ENCODE measurements at places on chromosomes 12 and 14.

DNA sequence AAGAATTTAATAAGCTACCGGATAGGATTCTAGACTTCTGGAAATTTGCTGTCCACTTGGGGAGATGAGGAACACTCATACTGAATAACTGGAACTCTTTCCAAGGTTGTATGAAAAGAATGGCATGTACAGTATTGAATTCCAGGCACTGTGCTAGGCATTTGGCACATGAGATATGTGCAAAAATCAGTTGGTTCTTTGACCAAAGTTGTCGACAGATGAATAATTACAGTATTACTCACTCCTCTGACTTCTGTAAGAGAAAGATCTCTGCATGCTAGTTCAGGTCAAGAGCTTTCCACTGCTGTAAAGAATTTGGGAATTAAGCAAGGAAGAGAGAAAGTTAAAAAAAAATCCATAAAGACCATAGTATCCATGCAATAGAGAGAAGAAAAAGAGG is 764.7 kb downstream of the BCL11B start:
- DNase-seq: no peak

DNA sequence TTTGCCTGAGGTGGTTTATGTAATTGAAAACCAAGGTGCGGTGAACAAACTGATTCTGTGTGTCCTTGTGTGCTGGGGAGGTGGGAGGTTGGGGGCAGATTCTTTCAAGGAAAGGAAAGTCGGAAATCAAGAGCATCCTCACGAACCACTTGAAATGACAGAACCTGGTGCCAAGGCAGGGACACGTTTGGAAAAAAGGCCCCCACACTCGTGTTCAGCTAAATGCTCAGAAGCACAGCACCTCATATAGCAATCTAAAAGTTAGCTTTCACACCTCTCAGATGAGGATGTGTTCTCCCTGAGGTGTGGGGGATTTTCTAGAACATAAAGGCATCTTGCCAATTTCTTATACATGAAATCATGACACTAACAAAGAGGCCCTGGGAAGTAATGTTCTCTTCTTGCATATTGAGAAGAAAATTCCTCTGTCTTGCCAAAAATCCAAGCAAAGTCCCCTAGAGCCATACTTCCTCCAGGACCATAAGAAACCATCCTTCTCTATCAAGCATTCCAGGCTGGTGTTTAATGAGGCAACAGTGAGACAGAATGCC is 119.6 kb downstream of the PLXNC1 start:
- DNase-seq: no peak

- DNase-seq: no peak
These were observed 17.0 kb upstream of the SRSF5 start for GRCh38 chr14:69749956-69750355.

- no peak for DNase-seq
These were observed 1.9 kb upstream of the MTA1 start for GRCh38 chr14:105417690-105418121.

- no peak for DNase-seq
These were observed 3.0 kb upstream of the CORO1C start for GRCh38 chr12:108734200-108734906.

GRCh38 chr14:57982804-57983634 is 117.1 kb upstream of the SLC35F4 start:
- DNase-seq: no peak

GRCh38 chr12:62347922-62348650 is 87.9 kb downstream of the USP15 start:
- DNase-seq: no peak

DNA sequence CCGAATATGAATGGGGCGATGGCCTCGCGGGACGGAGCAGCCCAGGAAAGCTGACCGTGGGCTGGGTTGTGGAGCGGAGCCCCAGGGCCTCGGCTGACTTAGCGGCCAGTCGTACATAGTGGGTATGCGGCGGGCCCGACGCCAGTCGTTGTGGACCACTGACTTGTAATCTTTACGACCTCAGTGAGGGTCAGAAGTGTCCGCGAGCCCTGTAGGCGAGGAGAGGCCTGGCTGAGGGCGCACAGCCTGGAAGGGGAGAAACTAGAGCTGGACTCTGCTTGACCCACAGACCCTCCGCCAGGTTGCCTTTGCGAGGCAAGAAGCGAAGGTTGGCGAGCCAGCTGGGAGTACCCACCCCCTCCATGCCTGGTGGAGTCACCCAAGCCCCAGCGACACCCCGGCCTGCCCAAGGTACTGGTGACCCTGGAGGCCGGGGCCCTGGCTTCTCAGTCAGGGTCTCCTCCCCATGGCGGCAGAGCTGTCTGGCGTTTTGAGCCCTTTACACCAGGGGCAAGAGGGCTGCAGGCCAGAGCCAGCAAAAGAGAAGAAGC is 15.6 kb upstream of the DYNC1H1 start:
- DNase-seq: no peak

- no peak for DNase-seq
These were observed 24.2 kb downstream of the GDF11 start for GRCh38 chr12:55767156-55767555.

DNA sequence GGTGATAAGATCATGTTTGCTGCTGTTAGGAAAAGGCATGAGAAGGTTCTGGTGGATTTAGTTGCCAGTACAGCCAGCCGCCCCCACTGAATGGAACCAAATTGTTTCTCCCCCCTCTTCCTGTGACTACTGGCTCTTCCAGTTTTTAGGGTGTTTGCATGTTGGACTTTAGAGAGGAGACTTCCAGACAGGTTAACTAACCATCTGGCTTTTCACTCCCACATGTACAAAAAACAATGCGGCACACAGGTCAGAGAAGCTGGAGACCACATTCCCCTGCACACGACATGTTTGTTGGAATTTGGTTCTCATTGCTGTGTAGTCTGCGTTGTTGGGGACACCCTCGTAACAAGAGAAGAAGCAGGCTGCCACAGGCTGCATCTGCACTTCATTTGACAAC is 103.9 kb upstream of the TMEM132C start:
- no peak for DNase-seq

DNA sequence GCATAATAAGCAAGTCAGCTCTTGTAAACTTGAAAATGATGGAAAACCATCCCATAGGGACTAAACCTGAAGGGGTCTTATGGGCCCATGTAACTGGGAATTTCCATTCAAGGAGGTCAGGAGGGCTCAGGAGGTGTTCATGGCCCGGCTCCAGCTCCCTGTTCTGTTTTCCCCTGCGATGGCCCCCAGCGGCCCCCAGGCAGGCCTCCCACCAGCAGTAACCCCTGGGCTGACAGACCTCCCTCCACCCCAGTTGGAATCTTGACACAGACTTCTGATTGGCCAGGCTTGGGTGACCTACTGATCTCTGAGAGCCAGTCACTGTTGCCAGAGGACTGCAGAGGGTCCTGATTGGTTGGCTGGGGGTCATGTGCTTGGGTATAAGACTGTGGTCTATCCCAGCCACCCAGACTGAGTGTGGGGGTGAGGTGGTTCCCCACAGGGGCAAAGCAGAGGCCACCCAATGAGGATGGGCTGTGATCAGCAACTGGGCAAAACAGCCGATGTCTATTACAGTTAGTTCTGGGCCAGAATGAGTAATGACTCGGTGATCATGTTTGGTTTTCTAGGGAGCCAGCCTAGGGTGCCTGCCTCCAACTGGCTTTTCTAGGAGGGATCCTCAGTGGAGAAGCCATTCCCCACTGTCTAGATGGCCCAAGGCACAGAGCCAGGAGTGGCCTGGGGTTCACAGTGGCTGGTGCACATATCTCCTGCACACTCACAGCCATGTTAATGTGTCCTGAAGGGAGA is 27.0 kb downstream of the RHOF start:
- DNase-seq: no peak

DNA sequence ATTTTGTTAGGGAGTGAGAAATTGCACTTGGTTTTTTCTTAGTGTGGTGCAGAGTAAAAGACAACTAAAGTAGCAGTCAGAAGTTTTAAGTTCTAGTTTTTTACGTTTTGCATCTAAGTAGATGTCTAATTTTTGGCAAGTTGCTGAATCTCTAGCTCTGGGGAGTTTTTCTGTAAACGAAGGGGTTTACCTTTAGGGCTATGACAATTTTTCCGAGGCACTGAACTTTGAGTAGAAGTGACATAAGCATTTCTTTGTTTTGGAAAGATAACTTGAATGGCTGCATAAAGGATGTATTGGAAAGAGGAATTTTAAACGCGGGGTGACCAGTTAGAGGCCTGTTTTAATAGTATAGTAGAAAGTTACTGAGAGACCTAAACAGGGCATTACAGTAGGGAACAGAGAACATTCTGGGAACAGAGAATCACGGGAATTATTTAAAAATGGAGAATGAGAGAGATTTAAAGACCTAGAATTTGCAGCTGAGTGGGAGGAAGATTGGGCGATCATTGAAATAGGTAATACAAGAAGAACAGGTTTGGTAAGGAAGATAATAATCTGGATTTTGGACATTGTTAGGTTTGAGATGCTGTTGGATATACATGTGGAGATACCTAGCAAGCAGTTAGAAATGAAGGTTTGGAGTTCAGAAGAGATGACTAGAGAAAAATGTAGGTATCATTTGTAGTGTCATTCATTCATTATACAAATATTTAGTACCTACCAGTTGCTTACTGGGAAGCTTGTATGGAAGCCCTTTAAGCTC is 1.2 kb downstream of the ZNF410 start:
- DNase-seq: no peak

DNA sequence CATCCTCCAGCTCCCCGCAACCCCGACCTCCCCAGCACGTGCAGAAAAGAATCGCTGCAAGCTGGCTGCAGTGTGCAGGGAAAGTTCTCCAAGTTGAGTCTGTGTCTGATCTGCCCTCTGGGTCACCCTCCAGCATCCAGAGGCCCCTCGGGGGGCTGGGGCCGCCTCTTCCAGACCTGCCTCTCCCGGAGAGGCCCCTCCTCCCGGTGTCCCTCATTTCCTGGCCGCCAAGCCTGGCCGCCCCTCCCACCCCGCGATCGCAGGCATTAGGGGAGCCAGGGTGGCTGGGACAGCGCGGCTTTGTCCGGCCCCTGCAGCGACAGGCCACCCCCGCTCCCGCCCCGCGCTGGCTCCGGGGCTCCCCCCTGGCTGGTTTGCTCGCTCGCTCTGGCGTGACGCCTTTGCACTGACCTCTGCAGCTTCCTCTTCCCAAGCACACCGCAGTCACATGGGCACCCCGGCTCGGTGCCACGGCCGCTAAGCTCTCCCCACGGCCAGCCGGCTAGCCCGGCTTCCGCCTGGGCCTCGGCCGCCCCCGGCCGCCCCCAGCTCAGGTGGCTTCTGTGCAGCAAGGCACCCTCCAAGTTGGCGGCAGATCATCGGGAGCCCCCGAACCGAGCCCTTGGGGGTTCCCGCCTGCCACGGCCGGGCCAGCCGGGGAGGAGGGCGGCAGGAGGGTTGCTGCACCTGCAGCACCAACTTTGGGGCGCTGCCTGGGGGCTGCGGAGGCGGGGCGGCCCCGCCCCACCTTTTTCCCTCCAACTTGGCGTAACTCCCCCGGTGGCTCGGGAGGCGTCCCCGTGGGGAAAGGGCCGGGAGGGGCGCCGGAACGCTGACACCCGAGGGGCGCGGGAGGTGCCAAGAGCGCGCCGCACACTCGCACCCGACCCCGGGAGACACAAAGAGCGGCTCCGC is 43.7 kb downstream of the KDM2B start:
- DNase-seq: peak; percentile 93

GRCh38 chr14:63406333-63406732 is 87.6 kb upstream of the GPHB5 start:
- no peak for DNase-seq

DNA sequence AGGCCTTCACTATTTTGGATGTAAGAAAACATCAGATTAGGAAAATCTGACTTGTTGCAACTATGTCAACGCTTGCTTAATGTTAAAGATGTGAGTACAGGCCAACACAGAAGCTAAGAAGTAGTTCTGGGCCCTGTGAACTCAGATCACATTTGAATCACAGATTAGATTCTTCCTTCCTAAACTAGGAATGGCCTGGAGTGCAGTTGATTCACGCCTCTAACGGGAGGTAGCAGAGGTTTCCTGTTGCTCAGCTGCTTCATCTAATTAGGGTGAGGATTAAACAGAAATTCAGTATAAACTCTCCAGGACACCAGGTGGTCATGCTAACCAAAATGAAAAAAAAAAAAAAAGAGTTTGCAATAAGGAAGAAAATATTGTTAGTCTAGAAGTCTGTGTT is 314.3 kb downstream of the TRHDE start:
- no peak for DNase-seq

DNA sequence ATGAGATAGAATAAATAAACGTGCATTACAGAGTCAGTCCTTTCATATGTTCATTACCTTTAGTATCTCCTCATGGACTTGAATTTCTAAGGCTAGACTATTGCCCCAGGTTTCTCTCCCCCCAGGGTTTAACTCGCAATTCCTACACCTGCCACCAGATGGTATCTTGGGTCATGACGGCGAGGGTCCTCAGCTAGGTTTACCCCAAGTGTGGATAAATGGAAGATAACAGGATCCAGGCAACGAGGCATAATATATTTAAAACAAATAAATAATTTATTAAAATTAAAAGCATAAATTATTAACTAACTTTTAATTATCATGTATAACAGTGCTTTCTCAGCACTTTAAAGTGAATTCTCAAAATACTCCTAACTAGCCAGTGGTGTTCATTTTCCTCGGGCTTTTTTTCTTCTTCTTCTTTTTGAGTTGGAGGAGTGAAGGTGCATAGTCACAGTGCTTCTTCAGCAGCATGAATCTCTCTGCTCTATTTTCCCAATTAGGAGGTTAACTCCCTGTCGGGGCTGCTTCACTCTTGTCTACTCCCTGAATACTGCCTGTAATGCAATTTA is 243.5 kb upstream of the CAND1 start:
- no peak for DNase-seq

DNA sequence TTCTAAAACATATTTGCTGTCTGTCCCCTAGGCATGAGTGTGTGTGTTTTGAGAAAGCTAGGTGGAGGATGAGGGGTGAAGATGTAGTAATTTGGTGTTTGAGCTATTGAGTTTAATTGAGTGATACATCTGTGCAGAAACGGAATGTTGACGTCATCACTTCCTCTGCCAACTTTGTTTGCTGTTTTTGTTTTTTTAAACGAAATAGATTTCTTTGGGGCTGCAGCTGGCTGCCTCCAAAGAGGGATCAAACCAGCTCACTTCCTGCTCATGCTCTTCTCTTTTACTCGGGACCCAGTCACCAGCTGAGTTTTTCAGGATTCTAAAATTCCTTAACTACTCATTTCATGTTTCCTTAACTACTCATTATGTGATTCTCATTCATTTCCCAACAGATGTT is 19.5 kb upstream of the CRACR2A start:
- no peak for DNase-seq

Measured in heart left ventricle (tissue), 16 donors.